ENCODE measurements at places on chromosomes 1 and 21.

DNA sequence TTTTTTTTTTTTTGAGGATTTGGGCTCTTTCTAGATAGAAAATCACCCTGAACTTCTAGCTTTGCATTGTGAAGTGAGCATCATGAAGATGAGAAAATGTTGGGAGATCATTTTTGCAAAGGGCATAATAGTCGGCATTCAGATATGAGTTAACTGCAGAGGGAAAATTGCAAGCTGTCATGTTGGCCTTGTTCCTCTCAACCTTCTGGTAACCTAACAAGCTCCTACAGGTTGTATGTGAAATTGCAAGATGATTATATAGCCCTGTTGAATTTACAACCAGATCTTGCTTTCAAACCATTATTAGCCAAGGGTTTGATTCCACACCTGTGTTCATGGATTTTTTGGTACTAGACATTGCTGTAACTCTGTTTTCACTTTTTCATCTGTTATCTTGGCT, 2.2 kb downstream of the ELOA start:
- no peak for DNase-seq

DNA sequence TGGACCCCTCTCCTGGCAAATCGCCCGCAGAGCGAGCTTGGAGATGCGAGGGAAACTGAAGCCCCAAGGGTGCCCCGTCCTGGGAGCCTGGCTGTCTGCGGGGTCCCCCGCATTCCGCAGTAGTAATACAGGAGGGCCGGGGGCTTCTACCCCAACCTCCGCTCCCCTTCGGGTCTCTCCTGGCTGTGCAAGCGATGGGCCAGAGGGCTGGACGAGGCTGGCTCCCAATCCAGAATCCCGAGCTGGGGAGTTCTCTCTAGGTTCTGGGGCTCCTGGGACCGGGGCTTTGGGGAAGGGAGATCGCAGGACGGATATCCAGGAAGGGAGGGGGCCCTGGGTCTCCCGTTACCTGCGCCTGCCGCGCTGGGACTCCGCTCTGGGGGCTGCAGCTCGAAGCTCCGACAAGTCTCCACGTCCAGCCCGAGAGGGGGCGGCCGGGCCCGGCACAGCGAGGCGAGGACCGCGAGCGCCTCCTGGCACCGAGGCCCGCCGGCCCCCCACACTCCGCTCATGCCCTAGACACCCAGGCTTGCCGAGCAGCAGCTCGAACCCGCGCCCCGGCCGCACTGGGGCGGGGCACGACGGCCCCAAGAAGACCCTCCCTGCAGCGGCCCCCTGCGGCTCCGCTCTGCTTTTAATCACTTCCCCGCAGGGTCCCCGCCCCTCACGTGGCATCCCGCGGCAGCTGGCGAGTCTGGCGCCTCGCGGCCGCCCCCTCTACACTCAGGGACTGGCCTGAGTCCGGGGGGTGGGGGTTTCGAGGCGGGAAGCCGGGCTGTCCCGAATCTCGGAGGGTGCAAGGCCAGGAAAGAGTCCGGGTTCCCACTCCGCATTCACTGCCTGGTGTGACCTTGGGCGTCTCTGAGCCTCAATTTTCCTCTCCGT, at the start of gene SYT6:
SYT6 (minus strand) TSS at position 609 of the 885 bp plus-strand sequence; CDS start at position 512, 97 bp downstream.
- DNase-seq: no peak

GRCh38 chr1:103859721-103860120, 110.0 kb downstream of the AMY1C start:
- no peak for DNase-seq

DNA sequence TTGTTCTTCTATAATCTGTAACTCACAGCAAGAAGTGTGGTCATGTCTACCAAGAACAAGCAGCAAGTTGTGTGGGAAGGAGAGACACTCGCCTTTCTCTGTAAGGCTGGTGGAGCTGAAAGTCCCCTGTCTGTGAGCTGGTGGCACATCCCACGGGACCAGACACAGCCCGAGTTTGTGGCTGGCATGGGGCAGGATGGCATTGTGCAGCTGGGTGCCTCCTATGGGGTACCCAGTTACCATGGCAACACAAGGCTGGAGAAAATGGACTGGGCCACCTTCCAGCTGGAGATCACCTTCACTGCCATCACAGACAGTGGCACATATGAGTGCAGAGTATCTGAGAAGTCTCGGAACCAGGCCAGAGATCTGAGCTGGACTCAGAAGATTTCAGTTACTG, 15.5 kb downstream of the CD101 start:
- DNase-seq: no peak

- DNase-seq: peak; percentile 76
These were observed 7.6 kb downstream of the CYP4X1 start for GRCh38 chr1:47031059-47031458.

DNA sequence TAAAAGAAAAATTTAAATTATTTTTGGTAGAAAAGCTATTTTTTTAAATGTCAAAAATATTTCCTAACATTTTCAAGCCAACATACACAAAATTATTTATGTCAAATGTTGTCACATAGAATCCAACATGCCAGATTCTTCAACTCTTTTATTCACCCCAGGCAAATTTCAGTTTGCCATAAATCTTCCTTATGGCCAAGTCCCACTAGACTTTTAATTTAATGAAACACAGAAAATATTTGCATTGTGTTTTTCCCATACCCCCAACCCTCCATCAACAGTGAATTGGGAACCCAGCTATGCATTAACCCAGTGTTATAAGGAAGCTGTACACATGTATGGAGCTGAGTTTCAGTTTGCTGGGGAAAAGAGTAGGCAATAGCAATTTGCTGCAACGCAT, 41.4 kb downstream of the DUSP10 start:
- DNase-seq: no peak

GRCh38 chr1:146032631-146033219, 11.2 kb upstream of the HJV start:
- DNase-seq: peak; percentile 53

GRCh38 chr1:7783178-7783711, 846 bp upstream of the PER3 start:
- DNase-seq: peak; percentile 27

- DNase-seq: no peak
These were observed 27.4 kb downstream of the MORN1 start for GRCh38 chr1:2363847-2364513.

DNA sequence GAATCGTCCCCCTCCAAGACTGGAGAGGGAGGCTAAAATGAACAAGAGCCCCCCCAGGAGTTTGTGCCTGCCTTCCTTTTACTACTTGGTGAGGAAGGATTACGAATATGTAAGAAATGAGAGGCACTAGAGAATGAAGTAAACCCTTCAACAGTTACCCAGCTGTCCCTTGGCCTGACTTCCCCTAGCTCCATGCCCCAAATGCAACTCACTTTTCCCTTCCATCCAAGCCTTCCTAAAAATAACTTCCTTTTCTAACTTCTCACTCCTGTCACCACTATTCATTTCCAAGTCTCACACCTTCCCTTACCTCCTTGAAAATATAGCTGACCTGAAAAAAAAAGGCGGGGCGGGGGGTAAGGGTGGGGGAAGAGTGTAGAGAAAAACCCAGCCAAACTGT, 96.6 kb upstream of the HNRNPU start:
- no peak for DNase-seq

- no peak for DNase-seq
These were observed 27.6 kb upstream of the ARHGAP29 start for GRCh38 chr1:94265011-94265422.

- no peak for DNase-seq
These were observed 109.5 kb upstream of the JUN start for GRCh38 chr1:58893257-58893869.

DNA sequence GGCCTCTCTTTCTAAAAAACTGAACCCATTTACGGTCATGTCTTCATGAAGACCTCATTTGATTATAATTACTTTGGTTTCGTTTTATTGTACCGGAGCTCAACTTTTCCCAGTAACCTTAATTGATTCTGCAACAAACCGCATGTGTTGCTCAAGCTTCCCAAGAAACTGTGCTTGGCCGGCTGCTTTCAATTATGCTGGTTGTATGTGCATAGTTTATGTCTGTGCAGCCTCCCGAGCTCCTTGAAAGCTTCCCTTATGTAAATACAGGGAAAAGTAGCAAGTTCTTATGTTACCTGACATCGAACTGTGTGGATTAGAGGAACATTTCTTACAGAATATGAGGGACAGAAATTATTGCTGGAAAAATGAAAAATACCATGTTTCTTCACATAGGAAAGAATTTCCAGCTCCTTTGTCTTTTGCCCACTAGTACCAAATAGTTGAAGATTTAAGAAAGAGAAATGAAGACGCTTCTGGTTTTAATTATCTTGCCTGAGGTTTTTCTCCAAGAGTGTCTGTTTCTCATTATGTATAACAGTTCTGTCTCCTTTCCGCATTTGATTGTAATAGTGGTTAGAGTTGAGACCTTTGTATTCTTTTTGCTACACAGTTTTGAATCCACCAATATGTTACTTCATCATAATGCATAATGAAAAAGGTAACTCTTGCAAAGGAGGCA, 2.1 kb downstream of the VCAM1 start:
- no peak for DNase-seq

- DNase-seq: no peak
These were observed 81.5 kb upstream of the RHOU start for GRCh38 chr1:228653748-228654147.

- peak; percentile 60 for DNase-seq
These were observed 265.9 kb downstream of the PRDM2 start for GRCh38 chr1:13965770-13966398.

DNA sequence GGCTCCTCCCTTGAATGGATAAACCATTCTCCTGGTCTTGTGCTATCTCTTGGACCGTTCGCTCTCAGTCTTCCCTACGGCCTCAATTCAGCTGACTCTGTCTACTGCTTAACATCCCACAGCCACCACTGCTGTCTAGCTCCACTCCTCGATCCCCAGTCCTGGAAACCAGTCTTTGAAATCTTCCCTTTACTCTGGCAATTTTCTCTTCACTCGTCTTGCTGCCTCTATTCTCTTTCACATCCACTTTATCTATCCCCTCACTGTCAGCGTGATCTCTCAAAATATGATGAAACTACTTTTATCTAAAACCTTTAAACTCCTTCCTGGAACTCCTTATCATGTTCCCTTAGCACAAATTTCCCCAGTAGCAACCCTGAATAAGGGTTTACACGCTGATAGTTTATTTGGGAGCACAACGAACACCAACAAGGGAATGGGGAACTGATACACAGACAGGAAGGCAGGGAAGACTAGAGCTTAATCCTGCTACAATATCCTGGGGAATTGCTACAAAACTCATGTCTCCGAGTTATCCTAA, 131.6 kb upstream of the SAMSN1 start:
- no peak for DNase-seq

DNA sequence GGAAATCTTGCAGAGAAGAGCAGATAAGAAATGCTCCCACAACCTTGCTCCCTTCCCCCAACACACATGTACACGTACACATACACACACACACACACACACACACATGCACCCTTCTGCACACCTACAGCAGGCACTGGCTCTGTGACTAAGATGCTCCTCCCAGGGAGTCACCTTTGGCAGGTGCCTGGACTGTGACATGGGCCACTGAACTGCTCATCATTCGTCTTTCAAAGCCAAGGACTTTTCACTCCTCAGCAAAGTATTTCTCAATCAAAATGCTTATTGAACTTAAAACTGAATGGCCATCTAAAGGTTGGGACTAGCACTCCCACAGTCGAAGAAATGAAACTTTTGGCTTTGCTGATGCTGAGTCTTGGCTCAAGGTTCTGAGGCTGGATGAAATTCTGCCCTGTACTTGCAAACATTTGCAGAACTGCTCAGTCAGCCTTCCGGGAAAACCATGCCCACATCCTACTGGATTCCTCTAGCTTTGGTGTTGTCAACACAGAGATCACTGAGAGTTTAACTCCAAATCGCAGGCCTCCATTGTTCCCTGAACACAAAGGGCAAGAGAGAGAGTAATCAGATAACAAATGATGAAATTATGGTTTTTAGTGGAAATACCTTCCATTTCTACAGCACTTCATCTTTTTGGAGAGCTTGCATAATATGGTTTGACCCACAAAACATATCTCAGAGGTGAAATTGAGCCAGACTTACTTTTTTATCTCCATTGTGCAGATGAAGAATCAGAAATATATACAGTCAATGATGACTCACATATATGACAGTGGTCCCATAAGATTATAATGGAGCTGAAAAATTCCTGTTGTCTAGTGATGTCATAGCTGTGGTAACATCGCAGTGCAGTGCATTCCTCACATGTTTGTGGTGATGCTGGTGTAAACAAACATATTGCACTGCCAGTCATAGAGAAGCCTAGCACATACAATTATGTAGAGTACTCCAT, 72.4 kb upstream of the BCAR3 start:
- DNase-seq: peak; percentile 84

DNA sequence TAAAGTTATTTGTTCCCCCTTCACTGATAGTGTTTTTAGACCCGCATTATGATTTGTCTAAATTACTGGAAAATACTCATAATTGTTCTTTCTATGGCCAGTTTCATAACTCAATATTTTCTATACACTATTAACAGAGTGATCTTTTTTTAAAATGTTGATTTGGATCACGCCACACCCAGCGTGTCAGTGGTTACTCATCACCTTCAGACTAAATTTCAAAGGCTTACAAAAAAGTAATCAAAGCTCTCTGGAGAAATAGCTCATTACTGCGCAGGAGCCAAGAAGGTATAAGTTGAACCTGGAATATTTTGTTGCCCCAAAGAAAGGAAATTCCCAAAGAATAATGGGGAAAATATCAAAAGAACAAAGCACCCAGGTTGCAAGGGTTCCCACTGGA, 104.9 kb downstream of the EVI5 start:
- no peak for DNase-seq

GRCh38 chr1:211318576-211319280, 7.9 kb upstream of the TRAF5 start:
- no peak for DNase-seq

DNA sequence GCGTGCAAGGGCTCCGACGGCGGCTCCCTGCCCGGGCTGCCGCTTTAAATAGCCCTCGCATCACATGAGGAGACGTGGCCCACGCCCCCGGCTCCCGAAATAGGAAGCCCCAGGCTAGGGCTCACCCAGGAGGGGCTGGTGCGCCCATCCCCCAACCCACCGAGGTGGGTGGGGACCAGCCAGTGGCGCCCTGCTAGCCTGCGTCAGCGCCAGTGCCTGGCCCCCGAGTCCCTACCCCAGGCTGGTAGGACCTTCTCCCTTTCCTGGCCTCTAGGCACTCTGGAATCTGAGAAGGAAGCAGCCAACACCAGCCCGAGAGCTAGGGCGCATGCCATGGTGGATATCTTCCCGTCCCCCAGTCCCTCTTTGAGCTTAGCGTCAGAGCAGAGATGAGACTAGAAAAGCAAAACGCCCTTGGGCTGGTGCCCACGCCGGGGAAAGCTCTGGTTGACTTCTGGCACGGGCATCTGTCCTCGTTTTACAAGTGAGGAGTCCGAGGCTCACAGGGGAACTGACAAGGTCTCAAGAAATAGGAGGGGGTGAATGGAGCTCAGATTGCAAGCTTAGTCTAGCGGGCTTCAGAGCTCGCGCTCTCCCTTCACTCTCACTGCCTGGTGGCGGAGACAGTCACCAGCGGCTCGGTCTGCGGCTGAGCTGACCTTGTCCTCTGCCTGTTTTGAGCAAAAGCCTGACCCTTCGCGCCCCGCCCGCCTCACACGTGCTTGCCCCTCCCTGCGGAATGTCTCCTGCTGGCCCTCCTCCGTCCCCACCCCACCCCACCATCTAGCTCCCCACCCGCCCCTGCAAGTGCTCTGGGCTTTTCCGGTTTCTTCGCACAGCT, at the start of gene FABP3:
FABP3 (minus strand) TSS at position 21 of the 841 bp plus-strand sequence. CDS start 62 bp downstream, outside the sequence.
- DNase-seq: peak; percentile 43
